ENCODE measurements at places on chromosomes 5 and 9.

DNA sequence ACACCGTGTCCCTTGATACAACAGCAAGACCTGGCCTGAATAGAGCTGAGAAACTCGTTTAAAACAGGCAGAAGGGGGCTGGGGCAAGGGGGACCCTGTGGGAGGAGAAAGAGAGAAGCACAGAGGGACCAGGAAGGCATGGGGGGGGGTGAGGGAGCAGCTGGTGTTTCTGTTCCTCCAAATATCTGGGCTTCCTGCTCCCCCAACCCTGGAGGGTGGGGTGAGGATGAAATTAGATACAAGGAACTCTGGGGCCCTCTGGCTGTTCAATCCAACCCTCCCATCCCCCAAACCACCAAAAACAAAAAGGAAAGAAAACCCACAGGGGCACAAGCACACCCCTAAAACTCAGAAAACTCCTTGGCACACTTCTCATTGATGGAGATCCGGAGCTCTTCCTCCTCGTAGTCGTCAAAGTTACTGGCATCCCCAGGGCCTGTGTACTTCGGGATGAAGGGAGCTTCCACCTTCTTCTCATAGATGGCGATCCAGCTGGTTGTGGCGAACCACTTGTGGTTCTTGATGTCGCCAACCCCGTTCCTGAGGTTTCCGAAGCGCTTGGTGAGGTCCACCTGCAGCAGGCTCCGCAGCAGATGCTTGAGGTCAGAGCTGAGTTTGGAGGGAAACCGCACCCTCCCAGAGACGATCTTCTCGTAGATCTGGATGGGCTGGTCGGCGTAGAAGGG is 1.1 kb downstream of the PRKACG start:
- DNase-seq: no peak

DNA sequence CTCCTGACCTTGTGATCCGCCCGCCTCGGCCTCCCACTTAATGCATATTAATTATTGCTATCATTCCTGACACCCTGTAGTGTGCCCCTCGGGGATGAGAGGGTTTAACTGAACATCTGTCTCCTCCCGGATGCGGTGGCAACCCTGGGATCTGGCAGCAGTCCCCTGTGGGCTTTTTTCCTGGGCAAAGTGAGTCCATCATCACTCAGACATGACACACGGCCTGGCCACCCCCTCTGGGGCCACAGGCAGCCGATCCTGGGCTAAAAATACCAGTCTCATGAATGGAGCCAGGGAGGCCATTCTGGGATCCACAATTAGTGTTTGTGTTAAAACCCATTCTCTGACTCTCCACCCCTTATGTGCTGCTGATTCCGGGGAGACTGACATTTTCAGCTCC is 161.2 kb downstream of the RGS3 start:
- no peak for DNase-seq

DNA sequence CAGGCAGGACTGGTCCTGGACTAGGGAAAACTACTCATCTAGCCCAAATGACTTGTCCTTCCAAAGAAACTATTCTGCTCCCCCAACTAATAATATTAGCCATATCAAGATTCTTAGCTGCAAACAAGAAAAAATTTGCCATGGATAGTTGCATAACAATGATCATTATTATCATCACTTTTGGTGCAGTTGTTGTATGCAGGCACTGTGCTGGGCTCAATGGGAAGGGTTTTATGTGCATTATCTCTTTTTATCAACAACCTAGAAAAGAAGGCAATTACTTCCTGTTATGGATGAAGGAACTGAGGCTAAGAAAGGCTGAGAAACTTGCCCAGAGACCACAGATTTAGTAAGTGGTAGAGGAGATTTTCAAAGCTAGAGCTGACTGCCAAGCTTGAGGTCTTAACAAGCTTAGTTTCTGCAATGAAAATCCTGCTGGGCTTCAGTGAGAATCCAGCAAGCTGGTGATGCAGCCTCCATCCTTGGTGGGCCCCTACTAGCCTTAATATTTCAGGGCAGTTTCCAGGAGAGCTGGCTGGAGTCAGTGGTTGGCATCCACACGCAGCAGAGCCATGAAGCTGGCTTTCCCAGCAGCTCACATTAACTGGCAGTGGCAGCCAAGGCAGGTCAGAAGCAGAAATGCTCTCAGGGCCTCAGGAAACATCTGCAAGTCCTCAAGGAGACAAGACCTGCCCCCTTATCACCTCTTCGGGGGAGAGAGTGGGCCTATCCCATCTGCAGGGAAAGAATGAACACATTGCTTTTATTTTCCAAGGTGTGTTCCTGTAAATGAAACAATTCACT is 20.5 kb upstream of the MEGF9 start:
- no peak for DNase-seq

GRCh38 chr5:95401626-95402025 is 10.5 kb downstream of the FAM81B start:
- DNase-seq: no peak

DNA sequence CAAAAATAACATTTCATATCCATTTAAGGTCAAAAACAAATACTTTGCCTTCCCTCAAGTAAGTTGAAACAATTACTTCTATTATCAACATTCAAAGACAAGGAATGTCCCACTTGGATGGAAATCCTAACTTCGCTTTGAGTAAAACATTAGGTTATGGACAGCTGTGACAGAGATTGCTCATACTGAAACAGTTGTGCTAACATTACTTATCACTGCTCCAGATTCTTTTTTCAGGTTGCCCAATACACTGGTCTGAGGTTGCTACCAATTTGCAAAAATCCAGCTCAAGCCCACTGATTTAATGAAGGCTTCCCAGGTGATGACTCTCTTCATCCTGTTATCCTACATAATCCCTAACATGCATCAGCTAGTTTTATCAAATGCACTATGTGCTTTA is 98.3 kb downstream of the UBAP2 start:
- DNase-seq: no peak

GRCh38 chr9:124308606-124309491 is 51.1 kb downstream of the NEK6 start:
- DNase-seq: no peak

- DNase-seq: no peak
Measured at GRCh38 chr5:143693651-143694252, 118.2 kb upstream of the HMHB1 start.

DNA sequence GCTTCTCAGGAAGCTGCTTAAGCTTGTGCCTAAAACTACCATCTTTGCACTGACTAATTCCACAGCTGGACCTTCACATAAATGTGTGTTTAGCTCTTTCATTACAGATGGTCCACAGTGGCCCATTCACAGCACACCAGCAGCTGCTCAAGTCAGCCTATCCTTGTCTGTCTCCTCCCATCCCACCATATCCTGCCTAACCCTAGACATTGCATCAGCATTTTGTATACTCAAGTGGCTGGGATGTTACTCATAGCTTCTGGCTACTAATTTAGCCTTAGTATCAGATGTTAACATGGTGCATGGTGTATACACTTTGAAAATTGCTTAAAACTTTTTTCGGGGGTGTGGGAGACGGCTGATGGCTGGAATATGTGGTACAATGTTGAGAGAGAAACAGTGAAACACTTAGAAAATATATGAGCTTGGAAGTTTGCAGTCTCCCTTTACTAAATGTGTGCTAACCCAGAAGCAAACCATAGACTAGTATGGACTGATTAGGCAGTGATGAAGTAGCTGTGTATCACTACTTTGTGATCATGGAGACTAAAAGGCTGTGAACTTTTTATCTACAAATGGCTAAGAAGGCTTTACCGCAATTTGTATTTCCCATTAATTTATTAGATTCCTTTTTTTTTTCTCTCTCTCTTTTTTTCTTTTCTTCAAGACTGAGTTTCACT is 83.1 kb downstream of the JMY start:
- DNase-seq: no peak

GRCh38 chr5:84231433-84231832 is 153.2 kb downstream of the EDIL3 start:
- DNase-seq: no peak

GRCh38 chr5:100840370-100840769 is 62.7 kb downstream of the ST8SIA4 start:
- no peak for DNase-seq

DNA sequence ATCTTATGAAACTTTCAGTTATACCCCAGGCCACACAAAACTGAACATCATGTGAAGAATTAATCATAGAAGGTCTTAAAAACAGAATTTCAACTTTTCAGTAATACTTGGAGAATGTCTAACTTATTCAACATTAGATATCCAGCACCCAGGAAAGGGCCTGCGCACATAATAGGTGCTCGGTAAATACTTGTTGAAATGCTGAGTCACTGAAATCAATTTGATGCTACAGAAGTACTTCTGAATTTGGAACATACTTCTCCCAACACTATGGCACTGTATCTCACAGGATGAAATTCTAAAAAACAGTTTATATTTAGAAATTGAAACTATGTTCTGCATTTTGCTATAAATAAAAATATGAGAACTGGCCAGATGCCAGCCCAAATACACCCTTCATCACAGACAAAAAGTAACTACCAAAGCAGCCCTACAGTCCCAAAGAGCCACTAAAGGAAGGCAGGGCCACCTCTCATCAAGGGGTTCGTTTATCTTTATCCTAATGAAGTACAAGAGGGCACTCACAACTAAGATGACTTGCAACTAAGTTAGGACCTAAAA is 26.5 kb downstream of the MRPS27 start:
- no peak for DNase-seq

DNA sequence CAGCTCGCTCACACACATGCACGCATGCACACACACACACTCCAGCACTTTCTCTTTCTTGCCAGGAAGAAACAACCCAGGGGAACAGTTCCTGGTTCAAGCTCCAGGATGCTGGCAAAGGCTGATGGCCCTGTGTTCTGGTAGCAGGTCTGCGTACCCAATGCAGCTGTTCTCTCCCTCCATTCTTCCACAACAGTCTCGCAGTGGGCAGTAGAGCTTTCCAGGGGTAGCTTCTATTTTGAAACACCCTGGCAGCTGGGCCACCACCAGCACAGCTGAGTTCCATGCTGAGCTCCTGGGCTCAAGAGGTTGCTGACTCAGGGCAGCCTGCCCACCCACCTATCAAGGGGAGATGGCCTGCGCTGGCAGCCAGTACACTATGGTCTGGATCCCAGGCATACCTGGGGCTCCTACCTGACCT is 4.7 kb downstream of the VDAC1 start:
- no peak for DNase-seq

GRCh38 chr9:132485393-132485792 is 75.4 kb downstream of the CFAP77 start:
- no peak for DNase-seq

GRCh38 chr5:80495891-80496290 is 8.0 kb downstream of the FAM151B start:
- no peak for DNase-seq

GRCh38 chr9:28967226-28967625 is 1393.9 kb upstream of the C9orf72 start:
- no peak for DNase-seq

DNA sequence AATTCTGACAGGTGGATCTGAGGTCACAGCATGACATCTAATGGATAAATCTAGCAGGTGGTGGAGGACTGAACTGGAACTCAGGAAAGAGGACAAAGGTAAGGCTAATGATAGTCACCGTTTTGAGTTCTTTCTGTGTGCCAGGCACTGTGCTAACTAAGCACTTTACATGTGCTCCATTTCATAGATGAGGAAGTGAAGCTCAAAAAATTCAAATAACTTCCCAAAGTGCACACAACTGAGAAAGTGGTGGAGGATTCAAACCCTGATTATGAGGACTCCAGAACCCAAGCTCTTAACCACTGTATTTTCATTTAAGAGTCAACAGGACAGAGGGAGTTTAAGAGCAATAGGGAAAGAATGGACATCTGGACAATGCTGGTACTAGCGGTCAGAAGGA is 7.1 kb upstream of the DELE1 start:
- DNase-seq: no peak

GRCh38 chr5:53882006-53882675 is 321.7 kb downstream of the NDUFS4 start:
- DNase-seq: no peak

- DNase-seq: no peak
Measured at GRCh38 chr9:123957168-123957721, 27.3 kb upstream of the DENND1A start.

DNA sequence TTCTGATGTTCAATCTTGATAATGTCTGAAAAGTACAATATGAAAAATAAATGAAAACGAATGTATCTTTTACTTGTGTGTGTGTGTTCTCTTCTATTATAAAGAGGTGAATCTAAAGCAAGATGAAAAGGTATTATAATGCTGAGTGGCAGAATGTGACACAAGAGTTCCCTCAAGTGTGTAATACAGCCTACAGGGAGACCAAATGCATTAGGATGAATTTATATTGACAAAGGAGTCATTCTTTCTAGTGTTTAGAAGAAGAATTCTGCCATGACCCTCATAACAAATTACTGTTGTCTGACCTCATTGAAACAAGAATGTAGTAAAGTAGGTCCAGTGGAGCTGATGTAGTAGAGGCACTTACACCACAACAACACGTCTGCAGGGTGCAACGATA is 1119.0 kb upstream of the CDH10 start:
- DNase-seq: no peak
